Fibroblast of upper back skin (primary cell): ENCODE measurements at places on chromosomes 12 and 14.
A peak's percentile ranks its signal among the peaks of the same experiment; 100 is the strongest.

DNA sequence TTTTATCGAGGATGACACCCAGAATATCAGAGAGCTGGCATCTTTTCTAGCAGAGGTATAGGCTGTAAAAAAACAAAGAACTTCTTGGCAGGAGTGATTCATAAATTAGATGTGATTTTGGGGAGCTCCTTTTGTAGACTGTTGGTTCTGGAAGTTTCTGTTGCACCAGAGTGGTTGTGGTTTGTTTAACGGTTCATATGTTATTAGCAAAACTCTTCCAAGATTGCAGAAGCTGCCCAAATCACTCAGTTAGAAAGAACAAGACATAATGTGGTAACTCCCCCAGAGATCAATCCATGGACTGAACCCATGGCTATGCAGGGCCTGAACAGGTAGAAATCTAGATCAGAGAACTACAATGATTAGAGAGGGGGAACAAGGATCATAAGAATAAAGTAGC is 6.7 kb upstream of the RNASE10 start:
- DNase-seq = no peak

DNA sequence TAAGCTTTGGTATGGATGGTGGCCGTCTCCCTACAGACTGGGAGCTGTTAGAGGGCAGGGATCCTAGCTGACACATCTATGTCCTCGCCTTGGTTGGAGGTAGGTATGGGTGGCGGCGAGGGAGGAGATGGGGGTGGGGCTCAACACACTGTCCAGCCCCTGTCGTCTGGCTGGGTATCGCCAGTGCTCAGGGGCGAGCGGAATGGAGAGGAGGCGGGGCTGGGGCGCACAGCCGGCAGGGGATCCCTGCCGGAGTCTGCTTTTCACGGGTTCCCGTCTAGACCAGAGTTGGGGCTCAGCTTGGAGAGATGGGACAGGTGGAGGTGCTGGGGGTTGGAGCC is 16.1 kb downstream of the TAMALIN start:
- DNase-seq = no peak

DNA sequence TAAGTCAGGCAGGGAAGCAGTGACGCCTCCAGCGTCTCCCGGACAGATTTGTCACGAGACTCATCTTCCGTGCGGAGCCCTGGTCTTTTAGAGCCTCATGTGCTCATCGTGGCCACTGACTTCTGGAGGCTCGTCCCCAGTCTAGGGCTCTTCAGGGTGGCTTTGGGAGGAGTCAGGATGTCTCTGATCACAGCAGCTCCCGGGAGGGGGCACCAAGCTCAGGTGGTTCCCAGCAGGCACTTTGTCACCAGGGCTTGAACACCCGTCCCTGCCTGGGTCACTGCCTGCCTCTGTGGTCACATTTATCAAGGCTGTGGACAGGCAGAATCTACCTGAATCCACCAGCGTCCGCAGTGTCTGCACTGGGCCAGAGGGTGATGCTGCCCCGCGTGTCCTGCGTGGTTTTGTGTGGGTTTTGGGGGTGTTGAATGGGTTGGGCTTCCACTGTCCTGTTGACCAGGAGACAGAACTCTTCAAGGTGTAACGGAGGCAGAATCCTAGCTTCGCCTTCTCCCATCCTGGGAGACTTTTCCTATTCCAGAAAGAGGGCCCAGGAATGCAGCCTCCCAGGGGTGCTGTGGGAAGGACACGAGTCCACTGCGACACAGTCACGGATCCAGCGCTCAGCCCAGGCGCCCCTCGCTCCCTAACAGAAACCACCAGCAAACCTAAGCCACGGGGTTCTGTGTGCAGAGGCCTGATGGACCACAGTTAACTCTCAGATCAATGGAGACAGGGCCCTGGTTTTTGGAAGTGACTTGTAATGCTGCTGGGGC is 132.3 kb downstream of the ADGRD1 start:
- no peak for DNase-seq

DNA sequence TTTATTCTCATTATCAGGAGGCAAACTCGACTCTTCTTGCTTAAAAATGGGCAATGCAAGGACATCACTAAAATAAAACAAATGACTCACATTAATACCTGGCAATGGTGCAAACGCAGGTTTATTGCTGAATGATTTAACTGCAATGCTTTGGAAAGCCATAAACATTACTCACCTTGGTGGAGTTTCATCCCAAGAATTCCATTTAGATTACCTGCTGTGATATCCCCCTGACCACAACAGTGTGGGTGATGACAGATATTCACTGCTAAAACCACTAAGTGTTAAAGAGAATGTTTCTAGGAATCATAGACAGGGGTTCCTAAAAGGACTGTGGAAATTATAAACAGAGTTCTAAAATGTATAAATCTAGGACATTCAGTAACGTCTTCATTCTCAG is 35.3 kb upstream of the CSRNP2 start:
- DNase-seq = peak; percentile 89

DNA sequence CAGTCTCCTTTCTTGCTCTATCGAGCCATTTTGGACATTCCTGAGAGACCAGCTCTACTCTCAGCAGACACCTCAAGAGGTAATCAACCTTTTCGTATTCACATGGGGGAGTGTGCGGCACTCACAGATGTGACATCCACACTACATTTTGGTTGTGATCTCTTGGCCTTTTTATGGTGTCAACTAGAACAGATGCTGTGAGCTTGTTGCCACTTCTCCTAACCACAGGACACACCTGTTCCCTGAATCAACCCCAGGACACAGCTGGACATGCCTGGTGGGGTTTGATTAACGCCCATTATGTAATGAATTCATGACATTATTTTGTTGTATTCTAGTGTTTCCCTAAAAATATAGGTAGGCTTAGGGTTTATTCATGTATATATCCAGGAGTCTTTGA is 1143.6 kb downstream of the TMEM121 start:
- DNase-seq = no peak
